ENCODE measurements at places on chromosomes 16 and 17. TPM values are rescaled to one million over a fixed set of nuclear protein-coding genes. Genes with fewer than 3 reads are reported as not detected.

Gene CCL8
- 3.6 TPM for total RNA-seq

Gene NPIPB2
- 13.0 TPM for total RNA-seq

Gene TP53TG3C
- not detected for total RNA-seq

Gene SPATA32
- not detected for total RNA-seq

Gene DNAH17
- total RNA-seq, result 0.21 TPM

DNA sequence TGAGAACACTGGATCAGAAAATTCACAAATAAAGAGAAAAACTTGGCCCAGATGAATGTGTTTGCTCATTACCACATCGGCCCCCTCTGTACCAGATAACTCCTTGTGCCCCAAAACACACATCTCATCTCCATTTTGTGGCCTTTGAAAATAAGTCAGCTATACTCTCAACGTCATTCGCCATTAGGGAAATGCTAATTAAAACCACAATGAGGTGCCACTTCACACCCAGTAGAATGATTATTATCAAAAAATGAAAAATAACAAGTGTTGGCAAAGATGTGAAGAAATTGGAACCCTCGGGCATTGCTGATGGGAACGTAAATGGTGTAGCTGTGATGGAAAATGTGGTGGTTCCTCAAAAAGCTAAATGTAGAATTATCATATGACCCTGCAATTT, 34.6 kb upstream of the AKTIP start:
- DNase-seq, result no peak

GRCh38 chr16:48734220-48734619, 124.2 kb upstream of the N4BP1 start:
- DNase-seq, result no peak

- DNase-seq, result no peak
Observed at GRCh38 chr17:2421315-2422147, 20.7 kb upstream of the MNT start.

DNA sequence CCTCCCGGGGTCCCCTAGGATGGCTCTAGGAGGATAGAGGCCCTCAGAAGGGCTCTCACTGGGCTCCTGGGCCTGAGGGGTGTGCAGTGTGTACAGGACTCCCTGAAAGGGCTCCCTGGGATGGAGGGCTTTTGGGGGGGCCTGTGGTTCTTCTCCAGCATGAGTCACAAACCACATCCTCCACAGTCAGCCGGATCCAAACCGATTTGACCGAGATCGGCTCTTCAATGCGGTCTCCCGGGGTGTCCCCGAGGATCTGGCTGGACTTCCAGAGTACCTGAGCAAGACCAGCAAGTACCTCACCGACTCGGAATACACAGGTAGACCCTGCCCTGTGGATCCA, 4.5 kb downstream of the TRPV2 start:
- no peak for DNase-seq

GRCh38 chr17:20256144-20256543, 211.2 kb downstream of the LGALS9B start:
- DNase-seq, result no peak

DNA sequence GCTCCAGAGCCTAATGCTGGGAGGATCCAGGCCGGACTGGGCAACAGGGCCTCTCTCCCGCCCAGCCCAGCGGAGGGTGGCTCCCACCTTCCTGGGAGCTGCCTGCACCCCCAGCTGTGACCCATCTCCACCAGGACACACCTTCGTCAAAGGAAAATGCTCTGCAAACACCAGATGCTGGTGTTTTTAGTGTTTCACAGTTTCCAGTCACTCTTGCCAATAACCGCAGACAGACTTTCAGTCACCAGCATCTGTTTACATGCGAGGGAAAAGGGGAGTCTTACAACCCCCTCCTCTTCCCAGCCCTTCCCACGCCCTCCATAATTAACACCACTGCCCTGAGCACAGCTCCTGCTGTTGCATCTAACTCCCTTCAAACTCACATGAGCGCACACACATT, 25.3 kb downstream of the KLHDC4 start:
- DNase-seq, result no peak

DNA sequence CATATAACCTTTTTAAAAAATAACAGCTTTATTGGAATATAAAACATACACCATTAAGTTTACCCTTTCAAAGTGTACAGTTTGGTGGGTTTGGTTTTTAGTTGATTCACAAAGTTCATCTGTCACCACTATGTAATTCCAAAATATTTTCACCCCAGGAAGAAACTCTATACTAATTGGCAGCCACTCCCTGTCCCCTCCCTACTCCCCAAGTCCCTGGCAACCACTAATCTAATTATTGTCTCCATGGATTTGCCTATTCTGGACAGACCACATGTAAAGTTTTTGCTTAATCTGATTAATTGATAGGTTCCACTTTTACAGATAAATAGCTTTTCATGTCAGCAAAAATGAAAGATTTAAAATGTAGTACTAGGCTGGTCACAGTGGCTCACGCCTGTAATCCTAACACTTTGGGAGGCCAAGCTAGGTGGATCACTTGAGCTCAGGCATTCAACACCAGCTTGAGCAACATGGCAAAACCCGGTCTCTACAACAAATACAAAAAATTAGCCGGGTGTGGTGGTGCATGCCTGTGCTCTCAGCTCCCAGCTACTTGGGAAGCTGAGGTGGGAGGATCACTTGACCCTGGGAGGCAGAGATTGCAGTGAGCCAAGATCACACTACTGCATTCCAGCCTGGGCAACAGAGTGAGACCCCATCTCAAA, 25.0 kb upstream of the MAPK3 start:
- DNase-seq, result no peak

DNA sequence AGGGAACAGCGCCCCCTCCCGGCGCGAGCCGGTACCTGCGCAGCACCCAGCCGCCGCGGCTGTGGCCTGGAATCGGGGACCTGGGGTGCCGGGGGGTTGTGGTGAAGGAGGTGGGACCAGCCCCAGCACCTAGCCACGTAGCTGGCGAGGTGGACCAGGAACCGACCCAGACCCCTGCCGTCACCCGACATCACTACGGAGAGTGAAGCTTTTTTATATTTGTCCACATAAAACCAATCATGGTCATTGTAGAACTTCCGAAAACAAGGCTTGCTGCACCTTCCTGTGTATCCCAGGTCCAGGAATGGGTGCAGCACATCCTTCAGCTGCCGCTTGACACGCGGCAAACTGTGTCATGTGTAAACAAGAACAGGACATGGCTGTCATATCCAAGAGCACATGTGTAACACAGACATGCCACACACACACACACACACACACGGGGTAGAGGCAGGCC, 1.3 kb downstream of the HBQ1 start:
- DNase-seq, result peak; percentile 92

DNA sequence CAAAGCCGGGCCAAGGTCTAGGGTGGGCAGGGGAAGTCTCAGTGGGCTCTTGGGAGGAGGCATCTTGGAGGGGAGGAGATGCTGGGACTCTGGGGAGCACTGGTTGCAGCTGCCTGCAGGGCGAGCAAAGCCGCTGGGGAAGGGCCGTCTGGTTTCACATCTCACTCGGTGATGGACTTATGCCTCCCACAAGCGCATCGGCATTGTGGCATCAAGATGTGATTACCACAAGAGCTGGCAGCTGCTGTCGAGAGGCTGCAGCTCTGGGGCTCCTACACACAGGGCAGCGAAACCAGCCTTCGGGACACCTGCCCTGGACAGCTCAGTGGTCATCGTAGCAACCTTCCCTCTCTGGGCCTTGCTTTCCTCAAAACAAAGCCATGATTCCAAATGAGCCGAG, 3.1 kb upstream of the KCNJ12 start:
- DNase-seq, result no peak

DNA sequence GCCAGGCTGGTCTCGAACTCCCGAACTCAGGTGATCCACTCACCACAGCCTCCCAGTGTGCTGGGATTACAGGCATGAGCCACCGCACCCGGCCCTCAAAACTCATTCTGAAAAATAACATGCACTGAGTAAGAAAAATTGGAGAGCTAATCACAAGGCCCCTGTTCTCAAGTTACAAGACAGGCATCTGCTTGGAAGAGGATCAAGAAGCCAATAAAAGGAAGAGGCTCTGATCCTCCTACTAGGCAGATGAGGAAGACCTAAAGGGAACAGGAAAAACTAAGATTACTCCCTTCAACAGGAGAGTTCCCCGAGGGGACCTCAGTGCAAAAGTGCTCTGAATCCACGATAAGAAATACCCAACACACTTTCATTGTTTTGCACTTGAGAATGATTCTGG, 18.4 kb downstream of the BLMH start:
- no peak for DNase-seq

GRCh38 chr17:41403404-41404023, 6.1 kb upstream of the KRT31 start:
- DNase-seq, result no peak

DNA sequence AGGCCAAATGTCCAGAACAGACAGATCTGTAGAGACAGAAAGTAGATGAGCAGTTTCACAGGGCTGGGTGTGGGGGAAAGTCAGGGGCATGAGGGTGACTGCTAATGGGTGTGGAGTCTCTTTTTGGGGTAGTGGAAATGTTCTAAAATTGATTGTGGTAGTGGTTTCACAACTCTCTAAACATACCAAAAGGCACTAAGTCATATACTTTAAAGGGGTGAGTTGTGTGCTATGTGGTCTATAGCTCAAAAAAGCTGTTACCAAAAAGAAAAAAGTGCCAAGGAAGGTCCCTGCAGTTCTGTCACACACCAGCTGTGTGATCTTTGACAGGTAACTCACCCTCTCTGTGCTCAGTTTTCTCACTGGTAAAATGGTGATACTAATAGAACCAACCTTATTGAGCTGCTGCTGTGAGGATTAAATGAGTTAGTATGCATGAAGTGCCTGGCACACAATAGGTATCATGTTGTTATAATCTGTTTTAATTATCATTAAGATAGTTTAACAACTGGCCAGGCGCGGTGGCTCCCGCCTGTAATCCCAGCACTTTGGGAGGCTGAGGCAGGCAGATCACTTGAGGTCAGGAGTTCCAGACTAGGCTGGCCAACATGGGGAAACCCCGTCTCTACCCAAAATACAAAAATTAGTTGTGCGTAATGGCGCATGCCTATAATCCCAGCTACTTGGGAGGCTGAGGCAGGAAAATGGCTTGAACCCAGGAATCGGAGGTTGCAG, 10.3 kb downstream of the ITGAX start:
- DNase-seq, result peak; percentile 3

GRCh38 chr16:27222249-27223225, 19.2 kb downstream of the KDM8 start:
- DNase-seq, result no peak

DNA sequence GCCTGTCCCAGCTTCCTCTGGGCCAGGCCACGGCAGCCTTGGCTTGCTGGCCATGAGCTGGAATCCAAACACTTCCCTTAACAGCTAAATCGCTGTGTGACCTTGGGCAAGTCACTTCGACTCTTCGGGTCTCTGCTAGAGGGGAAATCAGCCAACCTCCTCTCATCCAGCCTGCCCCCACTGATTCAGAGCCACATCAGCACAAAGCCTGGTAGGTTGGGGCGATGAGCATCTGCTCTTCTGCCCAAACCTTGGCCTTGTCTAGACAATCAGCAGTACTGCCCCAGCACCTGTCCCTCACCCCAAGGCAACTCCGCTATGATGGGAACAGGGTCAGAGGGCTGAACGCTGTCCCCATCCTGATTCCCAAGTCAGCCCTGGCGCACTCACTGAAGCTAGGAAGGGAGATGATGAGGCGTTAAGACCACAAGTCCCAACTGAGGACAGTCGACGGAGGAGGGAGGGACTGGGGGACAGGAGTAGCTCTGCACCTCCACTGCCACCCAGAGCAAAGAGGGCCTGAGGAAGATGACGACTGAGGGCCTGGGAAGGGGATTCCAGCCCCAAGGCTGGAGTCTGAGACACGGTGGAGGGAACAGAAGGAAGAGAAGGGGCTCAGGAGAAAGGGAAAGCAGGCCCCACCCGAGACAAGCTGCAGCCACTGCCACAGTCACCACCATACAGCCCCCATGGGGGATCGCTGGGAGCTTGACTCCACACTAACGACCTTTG, 1.3 kb downstream of the CLUH start:
- no peak for DNase-seq

DNA sequence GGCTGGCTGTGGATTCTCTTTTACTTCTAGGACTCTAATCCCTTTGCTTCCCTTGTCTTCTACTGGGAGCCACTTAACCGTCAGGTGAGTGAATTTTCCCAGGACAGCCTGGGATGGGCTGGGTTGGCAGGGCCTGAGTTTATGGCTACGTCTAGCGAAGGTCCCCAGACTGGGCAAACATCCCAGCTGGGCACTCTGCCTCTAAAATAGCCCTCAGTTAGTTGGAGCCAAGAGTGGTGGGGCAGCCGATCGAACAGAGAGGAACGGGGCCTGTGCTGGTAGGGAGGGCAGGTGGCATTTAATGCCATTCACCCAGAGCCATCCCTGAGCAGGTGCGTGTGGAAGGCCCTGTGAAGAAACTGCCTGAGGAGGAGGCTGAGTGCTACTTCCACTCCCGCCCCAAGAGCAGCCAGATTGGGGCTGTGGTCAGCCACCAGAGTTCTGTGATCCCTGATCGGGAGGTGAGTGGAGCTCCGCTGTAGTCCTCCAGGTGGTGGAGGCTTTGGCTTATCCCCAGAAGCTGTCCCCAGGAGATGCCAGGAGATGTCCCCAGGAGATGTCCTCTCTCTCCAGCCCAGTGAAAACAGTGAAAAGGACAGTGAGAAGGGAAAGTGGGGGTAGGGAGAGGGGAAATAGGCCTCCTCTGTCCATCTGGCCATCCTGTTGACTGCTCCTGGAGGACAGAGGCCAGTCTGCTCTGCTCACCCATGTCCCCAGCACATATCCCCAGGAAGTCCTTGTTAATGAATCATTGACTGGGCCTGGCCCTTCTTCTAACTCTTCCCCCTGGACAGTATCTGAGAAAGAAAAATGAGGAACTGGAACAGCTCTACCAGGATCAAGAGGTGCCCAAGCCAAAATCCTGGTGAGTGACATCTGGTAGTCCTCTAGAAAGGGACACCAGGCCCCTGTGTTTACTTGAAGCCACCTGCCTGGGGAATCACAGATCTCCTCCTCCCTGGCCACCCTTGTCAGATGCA, 4.4 kb downstream of the PNPO start:
- DNase-seq, result no peak

Measured in aorta (tissue), 5 donors.